Activated CD8-positive, alpha-beta memory T cell treated with anti-CD3 and anti-CD28 coated beads for 24 hours (primary cell): ENCODE measurements at places on chromosomes 6 and 20.
A peak's percentile ranks its signal among the peaks of the same experiment; 100 is the strongest.

GRCh38 chr20:46350201-46350985, 42.1 kb upstream of the CDH22 start:
- DNase-seq = no peak

DNA sequence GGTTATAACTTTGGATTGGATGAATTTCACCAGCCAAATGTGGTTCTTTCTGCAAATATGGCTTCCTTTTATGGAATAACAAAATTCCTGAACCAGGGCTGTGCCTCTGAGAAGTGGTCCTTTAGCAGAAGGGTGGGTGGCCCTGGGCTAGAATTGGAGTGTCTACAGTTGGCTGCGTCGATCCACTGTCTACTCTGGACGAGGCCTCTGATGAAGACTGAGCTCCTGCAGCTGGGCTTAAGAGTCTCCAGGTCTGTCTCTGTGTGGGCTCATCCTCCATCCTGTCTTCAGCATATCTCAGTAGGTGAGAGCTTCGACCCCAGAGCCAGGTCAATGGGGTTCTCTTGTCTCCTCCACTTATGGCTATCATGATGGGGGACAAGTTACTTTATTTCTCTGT, 166.3 kb upstream of the PMEPA1 start:
- peak; percentile 28 for DNase-seq

DNA sequence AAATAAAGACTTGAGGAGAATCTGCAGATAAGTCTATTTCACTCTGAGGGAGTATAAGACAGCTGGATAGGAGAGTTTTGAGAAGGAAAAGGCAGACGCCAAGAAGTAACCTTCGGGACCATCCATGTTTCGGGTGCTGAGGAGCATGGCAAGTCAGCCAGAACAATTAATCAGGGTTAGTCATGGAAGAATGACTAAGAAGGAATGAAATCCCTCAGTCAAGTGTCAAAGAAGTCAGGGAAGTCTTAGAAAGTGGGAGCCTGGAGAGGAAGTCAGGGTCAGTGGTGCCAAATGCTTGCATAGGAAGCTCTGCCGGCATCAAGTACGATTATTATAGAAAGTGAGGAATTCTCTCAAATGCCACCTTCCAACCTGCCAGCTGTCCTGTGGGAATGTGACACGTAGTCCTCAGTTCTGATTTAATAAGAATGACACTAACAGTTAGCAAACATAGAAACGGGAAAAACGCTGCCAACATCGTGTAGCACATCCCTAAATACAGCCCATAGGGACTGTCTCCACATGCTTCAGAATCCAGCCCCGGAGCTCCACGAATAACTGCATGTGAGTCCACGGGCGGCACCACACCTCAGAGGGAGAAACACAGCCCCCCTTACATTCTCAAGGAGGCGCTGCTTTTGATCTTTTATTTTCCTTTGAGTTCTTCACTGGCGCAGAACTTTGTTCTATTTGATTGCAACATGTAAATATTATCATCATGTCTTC, 602.7 kb downstream of the PRKN start:
- no peak for DNase-seq

- DNase-seq = no peak
Observed at GRCh38 chr6:45436544-45437438, 59.1 kb upstream of the SUPT3H start.

DNA sequence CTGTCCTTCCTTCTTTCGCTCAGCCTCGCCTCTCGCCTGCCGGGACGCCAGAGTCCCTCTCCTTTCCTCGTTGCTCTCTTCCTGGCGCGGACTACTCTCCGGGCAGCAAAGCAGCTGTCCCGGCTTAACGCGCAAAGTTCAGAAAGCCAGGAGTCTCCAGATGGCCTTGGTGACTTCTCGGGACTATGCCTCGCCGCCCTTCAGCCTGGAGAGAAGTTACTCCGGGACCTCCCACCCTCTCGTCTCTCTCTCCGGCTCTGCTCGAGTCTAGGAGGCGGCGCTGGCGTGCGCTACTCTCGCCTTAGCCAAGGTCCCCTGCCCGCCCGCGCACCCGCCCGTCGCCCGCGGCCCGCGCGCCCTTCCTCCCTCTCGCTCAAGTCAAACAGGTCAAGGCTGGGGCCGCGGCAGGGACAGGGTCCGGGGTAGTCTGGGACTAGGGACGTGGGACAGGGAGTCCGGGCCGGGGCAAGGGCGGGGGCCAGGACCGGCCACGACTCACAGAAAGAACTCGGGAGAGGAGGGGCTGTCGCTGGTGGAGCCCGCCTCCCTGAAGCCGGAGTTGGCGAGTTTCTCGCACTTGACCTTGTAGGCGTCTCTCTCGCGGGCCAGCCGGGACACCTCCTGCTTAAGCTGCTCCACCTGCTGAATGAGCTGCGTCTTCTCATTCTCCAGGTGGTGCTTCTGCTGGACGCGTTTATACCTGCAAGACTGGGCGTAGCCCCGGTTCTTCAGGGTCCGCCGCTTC, 1.5 kb downstream of the MAFB start:
- DNase-seq = no peak

DNA sequence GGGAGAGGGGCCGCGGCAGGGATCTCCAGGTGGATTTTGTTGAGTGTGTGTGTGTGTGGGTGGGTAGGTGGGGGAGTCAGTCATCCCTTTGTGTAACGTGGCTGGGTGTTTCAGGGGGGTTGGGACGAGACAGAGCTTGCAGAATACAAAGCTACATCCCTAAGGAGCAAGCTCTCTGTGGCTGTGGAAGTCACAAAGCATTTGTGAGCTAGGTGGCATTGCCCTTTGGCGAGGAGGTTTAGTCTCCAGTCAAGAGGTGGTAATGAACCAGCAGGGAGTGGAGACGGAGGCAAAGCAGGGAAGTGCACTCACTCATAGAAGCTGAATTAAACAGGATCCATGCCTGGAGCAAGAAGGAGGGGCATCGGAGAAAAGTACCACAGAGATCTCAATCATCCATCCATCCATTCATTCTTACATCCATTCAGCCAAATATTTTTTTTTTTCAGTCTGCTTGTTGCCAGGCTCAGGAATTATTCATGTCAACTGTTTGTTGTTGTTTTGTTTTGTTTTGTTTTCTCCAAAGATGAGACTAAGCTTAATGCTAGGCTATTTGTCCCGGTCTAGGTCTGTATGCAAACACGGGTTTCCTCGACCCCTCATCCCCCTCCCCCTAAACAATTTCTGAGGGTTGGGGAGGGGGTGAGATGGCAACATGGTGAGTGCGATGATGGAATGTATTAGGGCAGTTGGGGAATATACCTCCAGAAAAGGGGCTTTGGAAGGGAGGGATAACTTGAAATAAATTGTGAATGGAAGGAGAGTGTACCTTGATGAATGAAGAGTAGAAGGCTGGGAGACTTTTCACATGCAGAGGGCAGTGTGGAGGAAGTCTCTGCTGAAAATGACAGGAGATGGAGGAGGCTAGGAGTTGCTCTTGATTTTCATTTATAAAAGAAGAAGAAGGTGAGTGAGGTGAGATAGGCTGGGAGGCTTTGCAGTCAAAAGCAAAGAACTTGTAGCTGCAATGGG, 1.0 kb downstream of the HCRTR2 start:
- no peak for DNase-seq

DNA sequence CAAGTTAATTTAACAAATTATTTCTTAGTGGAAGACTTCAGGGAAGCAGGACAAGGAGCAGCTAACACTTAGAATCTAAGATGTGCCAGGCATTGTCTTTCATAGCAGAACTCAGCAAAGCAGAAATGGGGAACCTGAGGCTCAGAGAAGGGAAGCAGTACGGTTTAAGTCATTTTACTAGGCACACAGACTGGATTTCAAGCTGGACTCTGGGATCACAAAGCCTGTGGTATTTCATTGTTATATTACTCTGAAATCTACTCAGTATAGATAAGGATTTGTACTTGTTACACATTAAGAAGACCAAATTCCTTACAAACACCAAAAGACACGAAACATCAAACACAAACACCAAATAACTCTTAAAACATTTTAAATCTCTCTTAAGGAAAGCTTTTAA, 199.6 kb downstream of the ISM1 start:
- no peak for DNase-seq

DNA sequence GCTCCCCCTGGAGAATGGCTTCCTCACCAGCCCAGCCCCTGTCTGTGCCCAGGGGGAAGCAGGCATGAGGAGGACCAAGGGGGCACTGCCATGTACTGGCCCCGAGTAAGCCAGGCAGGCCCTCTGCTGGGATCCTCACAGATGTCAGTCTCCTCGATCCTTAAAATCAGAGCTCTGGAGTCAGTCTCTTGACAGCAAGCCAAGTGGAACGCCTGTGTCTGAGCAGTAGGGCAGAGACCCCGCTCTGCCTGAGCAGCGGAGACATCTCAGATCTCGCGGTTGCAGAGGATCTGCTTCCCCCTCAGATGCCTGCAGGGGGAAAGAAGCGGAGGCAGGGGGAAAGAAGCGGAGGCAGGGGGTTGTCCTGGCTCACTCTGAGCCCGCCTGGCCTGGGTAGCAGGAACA, 92.6 kb downstream of the SNX5 start:
- DNase-seq = no peak
